ENCODE measurements at places on chromosomes 4 and X. TPM values are rescaled to one million over a fixed set of nuclear protein-coding genes. Genes with fewer than 3 reads are reported as not detected.

The DGKK gene
- not detected for total RNA-seq

The PAGE4 gene
- total RNA-seq = not detected

The PDGFRA gene
- not detected for total RNA-seq

The SLC16A2 gene
- total RNA-seq = 0.06 TPM

The LINC00632 gene
- not detected for total RNA-seq

The GUCY1B1 gene
- not detected for total RNA-seq

The BOD1L1 gene
- total RNA-seq = 52.5 TPM

DNA sequence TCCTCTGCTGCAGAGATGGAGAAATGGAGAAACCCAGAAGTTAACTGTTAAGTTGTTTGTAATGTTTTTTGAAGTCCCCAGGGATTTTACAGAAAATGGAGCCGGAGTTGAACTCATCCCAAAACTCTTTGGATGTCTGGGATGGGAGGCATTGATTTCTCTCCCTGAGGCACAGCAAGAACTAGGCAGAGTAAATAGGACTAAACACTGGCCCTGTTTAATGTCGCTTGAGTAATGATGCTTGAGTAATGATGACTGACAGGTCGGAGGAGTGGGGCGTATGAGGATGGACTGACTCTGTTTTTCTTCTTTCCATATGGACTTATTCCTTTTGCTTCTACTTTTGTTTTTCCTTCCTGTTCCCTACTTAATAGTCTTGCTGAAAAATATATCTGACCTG is 69.9 kb downstream of the ARHGAP10 start:
- peaks cover 22% of the 10 kb centered on the region for H3K27me3 ChIP-seq
- peaks cover 22% of the 10 kb centered on the region for H3K4me1 ChIP-seq
- peaks cover 3% of the 10 kb centered on the region for H3K36me3 ChIP-seq

DNA sequence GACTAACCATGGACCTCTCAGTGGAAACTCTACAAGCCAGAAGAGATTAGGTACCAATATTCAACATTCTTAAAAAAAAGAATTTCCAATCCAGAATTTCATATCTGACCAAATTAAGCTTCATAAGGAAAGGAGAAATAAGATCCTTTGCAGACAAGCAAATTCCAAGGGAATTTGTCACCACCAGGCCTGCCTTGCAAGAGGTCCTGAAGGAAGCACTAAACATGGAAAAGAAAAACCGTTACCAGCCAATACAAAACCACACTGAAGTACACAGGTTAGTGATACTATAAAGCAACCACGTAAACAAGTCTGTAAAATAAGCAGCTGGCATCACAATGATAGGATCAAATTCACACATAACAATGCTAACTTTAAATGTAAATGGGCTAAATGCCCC is 156.6 kb downstream of the FAM13A start:
- no peak for DNase-seq
- peaks cover 14% of the 10 kb centered on the region for H3K27me3 ChIP-seq
- no peaks in the 10 kb centered on the region for H3K4me1 ChIP-seq
- H3K36me3 ChIP-seq = no peaks in the 10 kb centered on the region
- no peak overlapping the region for H3K27ac ChIP-seq

DNA sequence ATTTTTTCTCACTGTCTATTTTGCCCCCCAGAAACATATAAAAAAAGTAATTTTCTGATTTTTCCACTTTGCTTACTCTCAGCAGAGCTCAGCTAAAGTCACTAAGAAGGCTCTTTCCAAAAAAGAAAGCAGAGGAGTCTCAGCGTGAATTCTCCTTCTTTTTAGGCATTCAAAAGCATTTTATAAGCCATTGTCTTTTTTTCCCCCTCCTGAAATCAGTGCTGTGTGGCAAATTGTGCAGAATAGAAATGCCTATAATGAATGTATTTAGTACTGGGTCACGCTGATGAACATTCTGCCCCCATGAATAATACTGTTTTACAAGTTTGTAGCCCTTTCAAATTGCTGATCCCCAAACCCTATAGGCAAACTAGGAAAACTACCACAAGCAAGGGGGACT is 1.6 kb upstream of the PCDH18 start:
- DNase-seq = no peak
- H3K36me3 ChIP-seq = no peaks in the 10 kb centered on the region
- H3K4me1 ChIP-seq = peaks cover 2% of the 10 kb centered on the region
- no peaks in the 10 kb centered on the region for H3K27me3 ChIP-seq

DNA sequence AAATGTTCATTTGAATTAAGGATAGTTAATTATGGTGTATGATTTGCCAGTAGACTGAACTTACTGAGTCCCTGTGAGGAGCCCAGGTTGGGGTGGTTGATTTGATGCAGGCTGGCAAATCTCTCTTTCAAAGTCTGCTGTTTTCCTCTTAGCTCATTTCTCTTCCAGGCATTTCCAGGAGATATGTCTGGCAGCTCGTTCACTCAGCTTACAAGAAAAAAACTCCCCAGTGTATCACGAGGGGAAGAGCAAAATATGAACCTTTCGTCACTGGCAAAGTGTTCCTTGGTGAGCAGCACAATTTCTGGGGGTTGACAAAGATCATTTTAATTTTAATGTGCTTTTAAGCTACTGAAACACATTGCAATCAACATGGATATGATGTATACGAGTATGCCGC is 244.2 kb downstream of the CBLL2 start:
- H3K36me3 ChIP-seq = no peaks in the 10 kb centered on the region
- H3K27ac ChIP-seq = no peak overlapping the region
- H3K27me3 ChIP-seq = no peaks in the 10 kb centered on the region
- no peaks in the 10 kb centered on the region for H3K4me1 ChIP-seq
- no peak overlapping the region for H3K4me3 ChIP-seq

DNA sequence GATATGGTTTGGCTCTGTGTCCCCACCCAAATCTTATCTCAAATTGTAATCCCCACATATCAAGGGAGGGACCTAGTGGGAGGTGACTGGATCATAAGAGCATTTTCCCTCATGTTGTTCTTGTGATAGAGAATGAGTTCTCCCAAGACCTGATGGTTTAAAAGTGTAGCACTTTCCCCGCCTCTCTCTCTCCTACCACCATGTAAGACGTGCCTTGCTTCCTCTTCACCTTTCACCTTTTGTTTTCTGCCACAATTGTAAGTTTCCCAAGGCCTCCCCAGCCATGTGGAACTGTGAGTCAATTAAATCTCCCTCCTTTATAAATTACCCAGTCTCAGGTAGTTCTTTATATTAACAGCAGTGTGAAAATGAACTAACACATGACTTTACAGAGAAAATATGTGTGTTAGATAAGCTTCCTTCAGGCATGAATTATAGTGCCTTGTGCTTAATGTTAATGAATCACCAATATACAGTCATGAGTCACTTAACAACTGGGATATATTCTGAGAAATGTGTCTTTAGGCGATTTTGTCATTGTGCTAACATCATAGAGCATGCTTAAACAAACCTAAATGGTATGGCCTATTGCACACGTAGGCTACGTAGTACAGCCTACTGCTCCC is 37.9 kb downstream of the PDGFC start:
- H3K27me3 ChIP-seq = no peaks in the 10 kb centered on the region
- no peaks in the 10 kb centered on the region for H3K36me3 ChIP-seq
- H3K4me3 ChIP-seq = no peak overlapping the region
- H3K27ac ChIP-seq = no peak overlapping the region
- H3K4me1 ChIP-seq = no peaks in the 10 kb centered on the region

GRCh38 chr4:119286377-119287002 is 35.4 kb downstream of the FABP2 start:
- H3K4me3 ChIP-seq = no peak overlapping the region
- no peak overlapping the region for H3K27ac ChIP-seq
- DNase-seq = no peak
- peaks cover 9% of the 10 kb centered on the region for H3K4me1 ChIP-seq
- no peaks in the 10 kb centered on the region for H3K27me3 ChIP-seq

GRCh38 chr4:55269995-55270394 is 76.0 kb upstream of the SRD5A3 start:
- H3K27ac ChIP-seq = no peak overlapping the region
- no peaks in the 10 kb centered on the region for H3K4me1 ChIP-seq
- H3K4me3 ChIP-seq = no peak overlapping the region
